Stimulated activated CD4-positive, alpha-beta T cell treated with anti-CD3 and anti-CD28 coated beads, Interleukin-12 subunit alpha, Interleukin-12 subunit beta, amount 100 ng/mL, for 24 hours (primary cell): ENCODE measurements at places on chromosomes 6 and 20.

- no peak for DNase-seq
Observed at GRCh38 chr6:2971420-2972218, at the start of gene SERPINB6. Gene SERPINB6 (minus strand): TSS chr6:2971567. CDS start chr6:2959332, 12,235 bp downstream.

DNA sequence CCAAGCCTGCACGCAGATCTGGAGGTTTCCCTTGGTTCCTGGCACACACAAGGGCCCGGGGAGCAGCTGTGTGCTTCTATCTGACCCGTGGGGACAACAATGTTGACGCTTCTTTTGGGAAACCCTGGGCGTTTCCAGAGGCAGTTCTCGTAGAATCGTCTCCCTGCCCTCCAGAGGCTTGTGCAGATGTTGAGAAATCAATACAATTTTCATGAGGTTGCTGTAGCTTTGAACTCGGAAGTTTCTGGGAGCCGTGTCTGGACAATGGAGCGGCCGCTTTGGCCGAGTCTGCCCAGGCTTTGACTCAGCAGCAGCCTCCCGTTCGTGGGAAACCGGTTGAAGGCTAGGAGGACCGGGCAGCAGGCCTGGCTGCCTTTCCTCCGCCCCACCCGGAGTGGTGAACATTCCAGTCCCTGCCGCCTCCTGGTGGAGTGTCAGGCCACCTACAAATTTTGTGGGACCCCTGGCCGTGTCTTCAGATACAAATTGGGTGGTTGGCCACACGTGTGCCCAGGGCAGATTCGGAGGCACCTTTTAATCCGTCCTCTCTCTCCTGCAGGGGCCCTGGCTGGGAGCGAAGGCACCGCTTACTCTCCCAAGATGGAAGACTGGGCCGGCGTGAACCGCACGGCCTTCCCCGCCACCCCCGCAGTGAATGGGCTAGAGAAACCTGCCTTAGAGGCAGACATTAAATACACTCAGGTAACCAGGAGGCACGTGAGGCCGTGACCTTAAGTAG lies 2.7 kb downstream of the PAX1 start:
- no peak for DNase-seq

- no peak for DNase-seq
Observed at GRCh38 chr20:32006841-32007786, 3.1 kb upstream of the CCM2L start.

GRCh38 chr6:129980821-129981220 lies 37.6 kb upstream of the L3MBTL3 start:
- no peak for DNase-seq

GRCh38 chr6:111959766-111960165 lies 86.5 kb upstream of the FYN start:
- DNase-seq = no peak

- no peak for DNase-seq
Observed at GRCh38 chr6:21999012-21999528, 297.8 kb downstream of the PRL start.

DNA sequence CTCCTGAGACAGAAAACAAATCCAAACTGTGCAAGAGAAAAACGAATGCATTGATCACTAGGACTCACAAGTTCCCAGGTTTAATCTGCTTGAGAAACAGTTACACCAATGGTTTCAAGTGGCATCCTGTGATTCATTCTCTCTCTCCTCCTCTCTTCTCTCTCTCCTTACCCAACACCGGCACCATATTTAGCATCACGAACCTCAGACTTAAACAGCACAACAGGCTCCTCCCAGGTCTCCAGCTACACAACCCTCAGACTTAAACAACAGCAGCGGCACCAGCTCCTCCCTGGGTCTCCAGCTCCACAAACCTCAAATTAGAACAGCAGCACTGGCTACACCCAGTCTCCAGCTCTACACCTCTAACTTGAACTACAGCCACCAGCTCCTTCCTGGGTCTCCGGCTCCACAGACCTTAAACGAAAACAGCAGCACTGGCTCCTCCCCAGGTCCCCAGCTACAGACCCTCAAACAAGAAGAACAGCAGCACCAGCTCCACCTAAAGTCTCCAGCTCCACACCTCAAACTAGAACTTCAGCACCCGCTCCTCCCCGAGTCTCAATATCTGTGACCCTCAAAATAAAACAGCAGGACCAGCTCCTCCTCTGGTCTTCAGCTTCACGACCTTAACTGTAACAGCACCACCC lies 355.9 kb downstream of the PREX1 start:
- DNase-seq = no peak

DNA sequence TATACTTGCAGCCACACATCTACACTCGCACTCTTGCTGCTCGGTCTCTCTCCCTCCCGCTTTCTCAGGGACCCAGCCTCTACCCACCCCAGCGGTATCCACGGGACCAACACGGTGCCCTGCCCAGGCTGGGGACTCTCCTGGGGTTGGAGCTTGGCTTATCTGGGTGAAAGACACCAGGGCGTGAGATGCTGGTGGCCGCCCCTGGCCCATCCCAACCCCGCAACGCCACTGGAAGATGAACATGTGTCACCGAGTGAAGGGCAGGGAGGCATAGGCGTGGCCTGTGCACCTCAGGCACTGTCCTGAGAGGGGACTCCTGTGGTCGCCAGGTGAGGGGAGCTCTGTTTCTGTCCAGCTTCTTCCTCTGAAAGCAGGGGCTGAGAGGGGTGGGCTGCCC lies 47.4 kb downstream of the NINL start:
- DNase-seq = no peak

DNA sequence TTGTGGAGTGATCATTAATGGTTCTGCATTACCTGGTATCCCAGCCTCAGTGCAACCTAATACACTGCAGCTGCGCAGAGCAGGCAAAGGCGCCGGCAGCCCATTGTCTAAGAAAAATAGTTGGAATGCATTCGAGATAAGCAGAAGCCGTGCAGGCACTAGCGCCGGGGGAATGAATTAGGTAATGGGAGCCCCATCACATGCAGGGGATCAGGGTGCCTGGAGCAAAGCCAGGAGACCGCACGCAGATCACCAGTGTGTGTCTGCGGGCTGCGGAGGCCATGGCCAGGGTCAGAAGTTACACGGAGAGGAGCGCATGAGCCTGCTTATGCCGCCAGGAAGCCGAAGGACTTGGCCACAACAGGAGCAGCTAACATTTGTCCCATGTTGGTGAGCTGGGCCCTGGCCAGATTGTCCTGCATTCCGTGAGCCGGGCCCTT lies 156.8 kb downstream of the DLL1 start:
- no peak for DNase-seq

GRCh38 chr6:138844192-138844591 lies 48.3 kb downstream of the ECT2L start:
- DNase-seq = no peak

DNA sequence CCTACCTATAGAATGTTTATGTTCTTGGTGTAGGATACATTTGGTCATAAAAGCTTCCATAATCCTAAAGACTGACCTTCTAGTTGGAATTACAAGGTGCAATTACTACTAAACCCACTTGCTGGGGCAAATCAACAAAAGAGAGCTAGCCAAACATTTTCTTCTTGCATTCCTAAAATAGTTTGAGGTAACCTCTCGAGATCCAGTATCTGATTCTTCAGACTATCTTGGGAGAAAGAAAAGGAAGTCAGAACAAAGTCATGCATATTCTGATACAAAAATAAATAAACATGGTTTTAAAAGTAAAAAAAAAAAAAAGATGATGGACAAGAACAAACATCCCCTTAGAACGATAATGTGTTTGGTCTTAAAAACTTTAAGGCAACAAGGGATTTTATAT lies 294.2 kb upstream of the RSPO3 start:
- DNase-seq = no peak

- no peak for DNase-seq
Observed at GRCh38 chr6:128494440-128494839, 26.0 kb downstream of the PTPRK start.

DNA sequence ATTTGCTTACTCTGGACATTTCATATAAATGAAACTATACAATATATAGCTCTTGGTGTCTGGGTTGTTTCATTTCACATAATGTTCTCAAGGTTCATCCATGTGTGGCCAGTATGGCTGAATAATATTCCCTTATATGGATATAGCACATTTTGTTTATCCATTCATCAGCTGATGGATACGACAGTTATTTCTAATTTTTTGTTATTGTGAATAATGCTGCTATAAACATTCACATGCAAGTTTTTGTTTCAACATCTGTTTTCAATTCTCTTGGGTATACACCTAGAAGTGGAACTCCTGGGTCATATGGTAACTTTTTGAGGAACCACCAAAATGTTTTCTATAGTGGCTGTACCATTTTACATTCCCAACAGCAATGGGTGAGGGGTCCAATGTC lies 101.1 kb downstream of the CDK19 start:
- no peak for DNase-seq

DNA sequence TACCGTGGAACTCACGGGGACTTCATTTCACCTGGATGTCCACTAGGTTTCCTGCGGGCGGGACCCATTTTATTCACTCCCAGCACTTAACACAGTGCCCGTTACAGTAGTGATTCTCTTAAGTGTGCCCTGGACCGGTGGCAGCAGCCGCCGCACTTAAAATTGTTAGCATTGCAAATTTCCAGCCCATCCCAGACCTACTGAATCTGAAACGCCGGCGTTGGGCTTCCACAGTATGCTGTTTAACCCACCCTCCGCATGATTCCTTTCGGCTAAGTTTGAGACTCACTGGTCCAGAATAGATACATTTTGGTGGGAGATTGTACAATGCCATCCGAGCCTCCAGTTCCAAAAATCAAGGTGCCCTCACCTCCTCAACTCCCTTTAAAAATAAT lies 967 bp downstream of the SMPDL3A start:
- no peak for DNase-seq

DNA sequence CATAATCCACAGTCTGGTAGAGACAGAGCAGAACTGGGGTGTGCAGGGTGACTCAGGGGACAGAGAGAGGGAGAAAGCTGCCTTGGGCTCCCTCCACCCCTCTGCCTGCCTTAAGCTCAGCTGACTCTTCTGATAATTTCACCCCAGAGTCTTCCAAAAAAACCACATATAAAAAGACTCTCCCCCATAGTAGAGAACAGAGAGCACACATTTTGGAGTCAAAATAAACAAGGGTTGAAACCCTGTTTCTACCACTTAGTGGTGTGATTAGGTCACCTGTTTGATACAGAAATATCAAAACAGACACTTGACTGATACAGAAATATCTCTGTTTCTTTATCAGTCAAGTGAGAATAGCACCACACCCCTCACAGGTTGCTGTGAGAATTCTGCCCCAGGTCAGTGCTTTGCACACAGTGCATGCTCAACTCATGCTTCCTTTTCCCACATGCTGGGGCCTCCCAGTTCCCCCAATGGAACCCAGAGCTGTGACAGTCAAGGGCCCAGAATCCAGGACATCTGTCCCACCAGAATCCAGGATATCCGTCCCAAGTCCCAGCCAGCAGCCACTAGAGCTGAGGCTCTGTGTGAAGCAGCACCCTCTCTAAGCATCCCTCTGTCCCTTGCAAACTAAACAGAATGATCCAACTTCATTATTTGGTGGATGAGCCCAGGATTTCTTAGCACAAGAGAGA lies 1.2 kb downstream of the TREML2 start:
- DNase-seq = no peak

DNA sequence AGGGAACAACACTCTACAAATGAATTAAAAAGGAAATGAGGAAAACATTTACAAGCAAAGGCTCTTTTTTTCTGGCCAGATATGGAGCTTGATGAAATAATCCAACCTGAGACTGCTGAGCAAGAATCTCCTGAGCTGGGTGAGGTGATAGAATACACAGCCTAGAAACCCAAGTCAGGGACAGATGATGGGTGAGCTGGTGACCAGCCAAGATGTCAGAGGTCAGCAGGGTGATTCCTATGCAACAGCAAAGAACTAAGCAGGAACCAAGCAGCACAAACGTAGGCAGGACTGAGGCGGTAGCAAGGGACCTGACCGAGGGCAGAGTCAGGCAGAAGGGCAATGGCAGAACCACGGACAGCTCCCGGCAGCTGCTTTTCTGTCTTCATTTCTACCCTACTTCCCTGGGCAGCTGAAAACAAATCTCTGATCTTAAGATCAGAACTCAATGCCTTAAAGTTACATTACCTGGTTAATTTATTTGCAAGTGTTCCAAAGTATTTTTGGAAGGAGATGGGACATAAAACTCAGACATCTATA lies 75.1 kb downstream of the CDC40 start:
- no peak for DNase-seq

- DNase-seq = no peak
Observed at GRCh38 chr6:135195041-135195440, 13.9 kb downstream of the MYB start.

- no peak for DNase-seq
Observed at GRCh38 chr20:39347626-39348025, 385.5 kb downstream of the DHX35 start.

GRCh38 chr6:4316867-4317400 lies 181.6 kb upstream of the ECI2 start:
- DNase-seq = no peak

- DNase-seq = no peak
Observed at GRCh38 chr20:48098099-48098498, 312.8 kb upstream of the SULF2 start.

DNA sequence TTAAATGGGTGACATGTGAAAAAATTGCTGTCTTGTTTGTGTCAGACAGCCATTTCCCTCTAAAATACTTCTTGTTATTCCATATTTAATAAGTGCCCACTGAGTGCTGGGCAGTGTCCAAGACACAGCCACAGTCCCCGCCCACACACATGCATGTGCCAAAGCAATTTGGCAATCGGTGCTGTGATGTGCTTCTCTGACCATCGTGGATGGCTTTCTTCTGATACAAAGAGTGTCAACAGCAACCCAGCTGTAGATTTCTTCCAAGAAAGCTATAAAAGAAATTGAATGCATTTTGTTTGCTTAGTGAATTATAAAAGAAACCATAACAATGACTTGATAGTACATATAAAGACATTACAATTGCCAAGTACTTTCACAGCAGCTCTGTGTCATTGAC lies 140.5 kb upstream of the ATXN1 start:
- no peak for DNase-seq

DNA sequence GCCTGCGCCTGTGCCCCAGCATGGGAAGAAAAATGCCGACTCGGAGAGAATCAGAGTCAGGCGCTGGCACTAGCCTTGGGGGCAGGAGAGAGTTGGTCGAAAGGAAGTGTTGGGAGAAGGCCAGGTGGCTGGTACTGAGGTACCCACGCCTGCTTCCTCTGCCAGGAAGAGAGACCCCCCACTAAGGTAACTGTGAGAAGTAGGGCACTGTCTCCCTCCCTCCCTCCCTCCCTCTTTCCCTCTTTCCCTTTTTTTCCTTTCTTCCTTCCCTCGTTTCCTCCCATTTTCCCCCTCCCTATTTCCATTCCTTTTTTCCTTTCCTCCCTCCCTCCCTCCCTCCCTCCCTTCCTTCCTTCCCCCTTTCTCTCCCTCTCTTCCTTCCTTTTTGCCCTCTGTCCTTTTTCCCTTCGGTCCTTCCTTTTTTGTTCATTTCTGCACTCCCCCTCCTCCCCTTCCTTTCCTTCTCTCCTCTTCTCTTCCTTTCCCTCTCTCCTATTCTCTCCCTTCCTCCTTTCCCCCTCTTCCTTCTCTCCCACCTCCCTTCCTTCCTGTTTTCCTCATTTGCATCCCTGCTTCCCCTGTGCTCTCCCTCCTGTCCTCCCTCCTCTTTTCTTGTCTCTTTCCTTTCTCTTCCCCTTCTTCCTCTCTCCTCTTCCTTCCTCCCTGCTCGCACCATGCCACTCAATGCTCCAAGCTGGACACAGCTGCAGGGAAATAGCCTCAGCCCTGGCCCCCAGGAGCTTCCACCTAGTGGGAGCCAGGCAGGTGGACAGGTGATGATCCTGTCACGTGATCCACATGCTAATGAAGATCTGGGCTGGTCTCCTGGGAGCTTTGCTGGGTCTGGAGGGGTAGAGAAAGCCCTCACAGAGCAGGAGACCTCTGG lies 148.0 kb downstream of the DHX35 start:
- no peak for DNase-seq

GRCh38 chr6:129732034-129732433 lies 22.1 kb upstream of the ARHGAP18 start:
- DNase-seq = no peak

GRCh38 chr20:21393166-21393565 lies 4.2 kb downstream of the NKX2-4 start:
- no peak for DNase-seq
